ENCODE measurements at places on chromosomes 7 and 10.

DNA sequence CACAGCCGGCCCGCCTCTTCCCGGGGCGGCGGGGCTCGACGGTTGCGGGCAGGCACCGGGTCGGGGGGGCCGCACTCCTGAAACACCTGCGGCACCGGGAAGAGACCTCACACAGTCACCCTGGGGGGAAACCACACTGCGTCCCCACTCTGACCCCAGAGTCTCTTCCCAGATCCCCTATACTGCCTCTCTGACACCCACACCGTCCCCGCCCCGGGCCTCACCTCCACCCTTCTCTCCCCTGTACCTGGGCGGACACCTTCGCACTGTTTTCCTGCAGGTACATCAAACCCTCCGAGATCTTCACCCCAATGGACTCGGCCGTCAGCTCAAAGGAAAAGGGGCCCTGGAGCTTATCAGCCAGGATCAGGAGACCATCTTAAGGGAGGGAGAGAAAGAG, 3.4 kb upstream of the GAL3ST4 start:
- H3K27me3 ChIP-seq: no peaks in the 10 kb centered on the region
- H3K4me3 ChIP-seq: peak overlapping the region; percentile 28
- H3K36me3 ChIP-seq: no peaks in the 10 kb centered on the region
- H3K27ac ChIP-seq: no peak overlapping the region

DNA sequence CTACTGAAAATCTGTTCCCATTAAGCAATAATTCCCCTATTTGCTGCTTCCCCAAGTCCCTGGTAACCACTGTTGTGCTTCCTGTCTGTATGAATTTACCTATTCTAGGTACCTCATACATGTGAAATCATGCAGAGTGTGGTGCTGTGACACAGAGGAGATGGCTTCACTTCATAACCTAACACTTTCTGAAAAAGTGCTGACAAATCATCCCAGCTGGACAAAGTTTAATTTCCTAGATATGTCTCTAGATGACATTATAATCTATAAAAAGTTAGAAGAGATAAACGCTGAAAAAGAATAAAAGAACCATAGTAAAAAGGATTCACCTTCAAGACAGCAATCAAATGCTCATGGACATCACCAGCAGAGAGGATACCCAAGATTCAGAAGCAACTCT, 277.9 kb downstream of the SKIDA1 start:
- no peaks in the 10 kb centered on the region for H3K27me3 ChIP-seq
- H3K36me3 ChIP-seq: no peaks in the 10 kb centered on the region
- no peak overlapping the region for H3K27ac ChIP-seq
- no peak overlapping the region for H3K4me3 ChIP-seq

DNA sequence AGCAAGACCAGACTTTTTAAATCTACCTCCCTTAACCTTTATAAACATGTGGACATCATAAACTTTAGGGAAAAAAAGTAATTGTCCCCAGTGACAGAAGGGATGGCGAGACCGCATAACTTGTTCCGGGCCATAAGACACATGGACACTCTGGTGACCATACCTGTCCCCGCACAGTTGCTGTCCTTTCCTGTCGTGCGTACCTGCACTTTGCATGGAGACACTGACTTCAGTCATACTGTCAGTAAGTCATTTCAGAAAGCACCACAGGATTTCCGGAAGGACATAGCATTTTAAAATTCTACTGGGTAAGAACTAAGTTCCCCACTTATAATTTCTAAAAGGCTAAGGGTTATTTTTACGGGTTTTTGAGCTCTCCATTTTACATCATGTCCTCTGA, 120.9 kb downstream of the CREB5 start:
- no peak overlapping the region for H3K4me3 ChIP-seq
- H3K4me1 ChIP-seq: no peaks in the 10 kb centered on the region
- DNase-seq: no peak

GRCh38 chr7:81232084-81232799, 313.4 kb upstream of the SEMA3C start:
- H3K4me1 ChIP-seq: no peaks in the 10 kb centered on the region
- H3K27ac ChIP-seq: no peak overlapping the region
- H3K4me3 ChIP-seq: no peak overlapping the region
- no peaks in the 10 kb centered on the region for H3K36me3 ChIP-seq
- DNase-seq: no peak
- no peaks in the 10 kb centered on the region for H3K27me3 ChIP-seq

DNA sequence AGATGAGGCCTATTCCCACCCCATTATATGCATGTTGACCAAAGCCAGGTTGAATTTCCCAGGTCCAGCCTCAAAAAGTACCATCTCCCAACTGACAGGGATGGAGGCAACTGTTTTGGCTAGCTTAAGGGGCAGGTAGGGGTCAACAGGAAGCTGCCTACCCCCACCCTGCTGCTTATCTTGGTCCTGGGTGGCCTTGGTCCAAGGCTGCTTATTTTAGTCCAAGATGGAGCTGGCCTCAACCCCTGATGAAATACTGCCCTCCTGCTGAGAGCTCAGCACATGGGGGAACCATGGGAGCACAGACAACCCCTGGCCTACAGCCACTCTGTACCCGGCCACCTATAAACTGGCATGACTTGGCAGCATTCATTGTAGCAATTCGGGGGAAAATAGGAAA, 23.1 kb downstream of the MYO1G start:
- H3K27me3 ChIP-seq: no peaks in the 10 kb centered on the region
- H3K27ac ChIP-seq: no peak overlapping the region
- no peaks in the 10 kb centered on the region for H3K4me1 ChIP-seq
- no peak overlapping the region for H3K4me3 ChIP-seq

- H3K4me3 ChIP-seq: no peak overlapping the region
- peaks cover 6% of the 10 kb centered on the region for H3K4me1 ChIP-seq
- H3K27me3 ChIP-seq: no peaks in the 10 kb centered on the region
- DNase-seq: no peak
- H3K27ac ChIP-seq: no peak overlapping the region
Observed at GRCh38 chr10:31700181-31700611, 228.4 kb downstream of the ARHGAP12 start.

DNA sequence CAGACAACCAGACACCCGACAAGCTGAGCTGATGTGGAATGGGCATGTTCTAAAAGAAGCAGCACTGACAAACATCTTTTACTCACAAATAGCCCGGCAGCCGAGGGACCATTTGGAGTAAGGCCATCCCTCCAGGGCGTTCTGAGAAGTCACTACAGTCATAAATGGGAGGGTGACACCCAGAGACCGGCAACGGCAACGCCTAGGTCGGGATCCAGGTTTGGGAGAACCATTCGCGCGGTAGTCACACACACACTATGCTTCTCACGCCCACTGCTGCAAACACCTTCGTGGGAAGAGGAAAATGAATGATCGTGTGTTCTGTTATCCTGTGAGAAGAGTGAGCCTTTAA, 9.8 kb downstream of the TNS3 start:
- peaks cover 40% of the 10 kb centered on the region for H3K36me3 ChIP-seq
- peaks cover 49% of the 10 kb centered on the region for H3K4me1 ChIP-seq
- no peaks in the 10 kb centered on the region for H3K27me3 ChIP-seq
- no peak overlapping the region for H3K4me3 ChIP-seq

- no peak for DNase-seq
- no peak overlapping the region for H3K4me3 ChIP-seq
- no peaks in the 10 kb centered on the region for H3K36me3 ChIP-seq
- peaks cover 10% of the 10 kb centered on the region for H3K4me1 ChIP-seq
- H3K27me3 ChIP-seq: no peaks in the 10 kb centered on the region
- peak overlapping the region; percentile 36 for H3K27ac ChIP-seq
Observed at GRCh38 chr10:24642921-24643678, 80.6 kb downstream of the ARHGAP21 start.

- peaks cover 85% of the 10 kb centered on the region for H3K36me3 ChIP-seq
- H3K27ac ChIP-seq: no peak overlapping the region
- H3K27me3 ChIP-seq: no peaks in the 10 kb centered on the region
Observed at GRCh38 chr7:129013048-129013724, 41.7 kb downstream of the TNPO3 start.

DNA sequence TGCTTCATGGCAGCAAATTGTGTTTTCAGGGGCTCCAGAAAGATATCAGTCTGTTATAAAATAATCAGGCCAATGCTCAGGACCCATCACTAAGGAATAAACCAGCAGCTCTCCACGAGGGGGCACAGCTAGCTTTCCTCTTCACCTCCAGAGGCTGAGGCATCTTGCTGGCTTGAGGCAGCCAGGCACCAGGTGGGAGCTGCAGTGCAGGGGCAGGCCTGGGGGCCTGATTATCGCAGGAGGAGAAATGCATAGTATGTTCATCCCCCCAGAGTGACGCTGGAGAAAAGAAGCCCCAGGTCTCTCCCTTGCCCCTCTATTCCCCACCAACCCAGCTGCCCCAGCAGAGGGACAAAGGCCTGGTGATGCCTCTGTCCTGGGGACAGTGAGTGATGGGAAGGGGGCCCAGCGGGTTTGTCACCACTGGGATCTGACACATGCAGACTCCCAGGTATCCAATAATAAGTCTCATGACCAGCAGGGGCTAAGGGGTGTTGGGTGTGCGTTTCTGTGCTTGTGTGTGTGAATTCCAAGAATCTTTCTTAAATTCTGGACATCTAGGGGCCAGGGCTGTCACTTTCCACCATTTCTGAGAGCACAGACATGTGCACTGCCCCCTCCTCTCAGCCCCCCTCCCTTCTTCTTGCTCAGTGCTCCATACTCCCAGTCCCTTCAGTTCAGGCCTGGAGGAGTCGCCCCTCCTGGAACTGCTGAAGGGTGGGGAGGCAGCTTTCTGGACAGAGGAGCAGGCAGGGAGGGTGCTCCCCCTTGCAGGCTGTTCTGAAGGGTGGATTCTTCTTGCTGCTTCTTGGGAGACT, 128.1 kb upstream of the FAM20C start:
- H3K36me3 ChIP-seq: no peaks in the 10 kb centered on the region
- H3K27me3 ChIP-seq: no peaks in the 10 kb centered on the region
- H3K4me3 ChIP-seq: no peak overlapping the region
- peak; percentile 40 for DNase-seq
- H3K4me1 ChIP-seq: no peaks in the 10 kb centered on the region

GRCh38 chr10:88207121-88207546, 343.7 kb downstream of the PTEN start:
- no peak overlapping the region for H3K4me3 ChIP-seq
- H3K4me1 ChIP-seq: no peaks in the 10 kb centered on the region
- no peaks in the 10 kb centered on the region for H3K27me3 ChIP-seq
- DNase-seq: no peak
- H3K27ac ChIP-seq: no peak overlapping the region

GRCh38 chr7:22049766-22050500, 104.2 kb upstream of the CDCA7L start:
- no peak for DNase-seq
- H3K4me3 ChIP-seq: no peak overlapping the region
- H3K36me3 ChIP-seq: no peaks in the 10 kb centered on the region
- no peaks in the 10 kb centered on the region for H3K27me3 ChIP-seq

GRCh38 chr7:5450549-5451327, 27.1 kb upstream of the TNRC18 start:
- H3K4me1 ChIP-seq: peaks cover 7% of the 10 kb centered on the region
- no peak overlapping the region for H3K27ac ChIP-seq
- no peak for DNase-seq
- H3K36me3 ChIP-seq: no peaks in the 10 kb centered on the region
- H3K27me3 ChIP-seq: no peaks in the 10 kb centered on the region

DNA sequence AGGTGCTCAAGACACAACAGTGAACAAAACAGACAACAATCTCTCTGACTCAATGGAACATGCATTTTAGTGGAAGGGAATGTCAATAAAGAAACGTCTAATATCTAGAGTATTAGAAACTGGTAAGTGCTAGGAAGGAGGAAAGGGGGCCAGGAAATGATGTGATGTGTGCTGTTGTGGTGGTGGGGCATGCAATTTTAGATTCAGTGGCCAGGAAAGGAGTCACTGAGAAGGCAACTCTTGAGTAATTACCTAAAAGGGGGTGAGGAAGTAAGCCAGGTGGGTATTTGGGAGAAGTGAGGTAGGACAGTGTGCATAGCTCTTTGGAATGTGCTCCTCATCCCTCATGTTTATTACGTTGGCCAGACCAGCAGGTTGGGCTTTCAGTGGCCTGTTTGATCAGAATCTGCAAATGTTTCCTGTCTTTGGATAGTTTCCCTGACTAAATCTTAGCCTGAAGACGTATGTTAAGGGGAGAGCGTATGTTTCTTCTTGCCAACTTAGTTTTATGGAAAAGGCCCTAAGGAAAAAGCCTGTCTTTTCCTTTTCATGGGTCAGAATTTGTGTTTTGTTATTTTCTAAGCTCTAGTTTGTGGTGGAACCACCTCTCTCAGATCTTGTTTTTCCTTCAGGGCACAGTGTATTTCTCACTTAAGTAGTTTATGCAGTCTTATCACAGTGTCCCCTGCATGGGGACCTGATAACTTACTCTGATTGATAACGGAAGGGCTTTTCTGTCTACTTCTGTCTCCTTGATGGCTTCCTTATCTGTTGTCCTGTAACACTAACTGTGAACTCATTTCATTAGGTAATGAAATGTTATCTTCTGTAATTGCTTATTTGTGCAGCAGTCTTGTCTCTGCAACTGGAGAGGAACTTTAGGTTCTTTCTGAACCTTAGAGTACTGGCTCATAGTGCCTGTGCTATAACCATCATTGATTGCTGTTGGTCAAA, 203.7 kb downstream of the AUTS2 start:
- no peaks in the 10 kb centered on the region for H3K4me1 ChIP-seq
- no peak for DNase-seq
- H3K36me3 ChIP-seq: no peaks in the 10 kb centered on the region

DNA sequence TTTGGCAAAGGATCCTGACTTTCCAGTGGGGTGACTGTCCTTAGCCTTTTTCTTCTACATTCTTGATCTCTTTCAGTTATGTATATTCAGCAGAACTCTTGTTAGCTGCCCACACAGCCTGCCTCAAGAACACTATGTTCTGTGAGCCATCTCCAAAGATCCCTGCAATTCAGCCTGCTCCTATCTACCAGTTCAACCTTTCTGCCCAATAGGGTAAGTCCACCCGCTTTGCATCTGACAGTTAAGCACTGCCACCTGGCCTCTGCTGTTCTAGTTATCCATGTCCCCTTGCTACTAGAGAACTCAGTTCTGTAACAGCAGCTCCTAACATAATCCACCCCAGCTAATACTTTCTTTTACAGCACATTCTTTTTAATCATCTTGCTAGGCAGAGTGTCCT, 13.5 kb downstream of the OR9A2 start:
- no peaks in the 10 kb centered on the region for H3K4me1 ChIP-seq
- DNase-seq: no peak
- H3K27me3 ChIP-seq: no peaks in the 10 kb centered on the region
- no peak overlapping the region for H3K27ac ChIP-seq

DNA sequence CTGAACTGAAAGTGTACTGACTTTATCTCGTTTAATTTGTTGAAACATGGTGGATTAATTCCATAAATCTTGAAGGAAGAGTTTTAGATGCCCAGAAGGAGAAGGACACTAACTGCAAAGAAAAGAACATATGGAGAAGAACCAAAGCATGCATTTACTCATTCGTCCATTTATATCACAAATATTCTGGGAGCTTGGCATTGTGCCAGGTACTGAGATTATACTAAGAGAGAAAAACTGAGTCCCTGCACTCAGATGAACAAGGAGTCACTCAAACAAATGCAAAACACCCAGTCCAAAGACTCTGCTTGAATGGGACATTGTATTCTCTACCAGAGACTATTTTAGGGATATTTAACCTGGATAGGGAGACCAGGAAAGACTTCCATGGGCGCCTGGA, 588.0 kb upstream of the MGMT start:
- no peak overlapping the region for H3K27ac ChIP-seq
- H3K27me3 ChIP-seq: no peaks in the 10 kb centered on the region
- peaks cover 6% of the 10 kb centered on the region for H3K4me1 ChIP-seq
- no peaks in the 10 kb centered on the region for H3K36me3 ChIP-seq
- H3K4me3 ChIP-seq: no peak overlapping the region
- no peak for DNase-seq
